ENCODE measurements at places on chromosomes 5 and 9.

- DNase-seq = no peak
These were observed 10.0 kb upstream of the SHISAL2B start for GRCh38 chr5:64680289-64680688.

- no peak for DNase-seq
These were observed 246.9 kb upstream of the GAS1 start for GRCh38 chr9:87193925-87194868.

DNA sequence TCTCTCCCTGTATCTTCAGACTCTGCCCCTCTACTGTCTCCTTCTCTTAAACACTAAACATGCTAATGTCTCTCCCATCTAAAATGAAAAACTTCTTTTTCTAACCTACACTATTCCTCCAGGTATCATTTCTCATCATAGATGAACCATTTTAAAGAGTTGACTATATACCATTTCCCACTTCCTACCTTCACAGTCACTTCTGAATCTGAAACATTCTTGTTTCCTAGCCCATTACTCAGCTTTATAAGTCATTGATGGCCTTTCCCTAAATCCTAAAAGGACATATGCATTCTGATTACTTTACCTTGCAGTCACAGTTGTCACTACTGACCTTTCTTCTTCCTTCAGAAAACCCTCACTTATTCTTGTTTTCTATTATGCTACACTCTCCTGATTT lies 118.2 kb downstream of the SSBP2 start:
- DNase-seq = no peak

DNA sequence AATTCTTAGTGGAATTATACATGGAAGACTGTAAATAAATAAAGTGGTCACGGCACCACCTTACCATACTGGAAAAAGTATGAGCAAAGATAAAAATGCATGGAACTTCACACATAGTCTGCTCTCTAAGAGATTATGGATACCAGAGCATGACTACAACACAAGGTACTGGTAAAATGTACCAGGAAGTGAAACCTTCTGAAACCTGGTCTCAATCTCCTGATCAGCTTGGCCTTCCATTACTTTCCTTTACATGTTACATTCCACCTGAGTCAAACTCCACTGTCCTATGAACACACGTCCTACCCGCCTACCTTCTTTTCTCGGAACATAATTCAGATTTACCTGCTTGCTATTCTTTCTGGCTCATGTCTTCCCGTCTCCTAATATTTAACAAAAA lies 15.9 kb downstream of the PTAR1 start:
- no peak for DNase-seq
